ENCODE measurements at places on chromosomes 13 and 19. TPM values are rescaled to one million over a fixed set of nuclear protein-coding genes. Genes with fewer than 3 reads are reported as not detected.

DNA sequence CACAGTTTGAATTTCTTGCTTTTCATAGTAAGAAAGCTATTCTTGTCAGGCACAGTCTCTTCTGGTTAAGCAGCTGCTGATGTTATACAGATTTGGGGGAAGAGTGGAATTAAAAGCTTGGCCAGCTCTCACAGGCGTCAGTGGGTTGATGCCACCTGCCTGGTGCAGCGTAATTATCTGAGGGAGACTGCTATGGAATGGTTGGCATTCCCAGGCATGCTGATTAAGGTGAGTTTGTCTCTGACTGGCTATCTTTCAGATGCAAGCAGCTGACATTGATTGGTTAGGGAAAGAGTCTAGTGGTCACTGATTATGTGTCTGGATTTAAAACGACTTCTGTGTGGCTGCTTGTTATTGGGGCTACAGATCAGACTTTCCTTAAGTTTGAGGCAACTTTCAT is 948.4 kb downstream of the UQCRFS1 start:
- H3K27me3 ChIP-seq = no peaks in the 10 kb centered on the region
- no peak overlapping the region for H3K27ac ChIP-seq
- no peak for DNase-seq
- H3K4me3 ChIP-seq = no peak overlapping the region
- H3K36me3 ChIP-seq = no peaks in the 10 kb centered on the region
- no peaks in the 10 kb centered on the region for H3K4me1 ChIP-seq

MYO1F gene
- polyA plus RNA-seq = 2.1 TPM

TNFSF13B gene
- polyA plus RNA-seq = 15.4 TPM

DNA sequence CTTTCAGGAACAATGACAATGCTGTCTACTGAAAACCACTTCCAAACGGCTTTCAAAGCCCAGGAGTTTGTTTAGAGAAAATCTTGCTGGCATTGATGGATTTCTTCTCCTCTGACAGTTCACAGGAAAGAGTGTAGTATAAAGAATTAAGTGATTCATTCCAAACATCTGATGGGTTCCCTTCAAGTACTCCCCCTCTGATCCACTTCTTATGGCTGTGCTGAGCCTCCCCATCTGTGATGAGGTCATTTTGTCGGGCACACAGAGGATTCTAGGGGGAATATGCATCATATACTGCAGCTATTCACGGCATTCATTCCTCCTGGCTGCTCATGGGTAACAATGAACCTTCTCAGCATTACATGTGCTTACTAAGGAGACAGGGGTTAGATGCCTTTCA is 107.9 kb downstream of the RGCC start:
- no peak overlapping the region for H3K27ac ChIP-seq
- H3K4me1 ChIP-seq = peaks cover 6% of the 10 kb centered on the region
- no peak for DNase-seq
- H3K27me3 ChIP-seq = no peaks in the 10 kb centered on the region
- no peak overlapping the region for H3K4me3 ChIP-seq
- H3K36me3 ChIP-seq = no peaks in the 10 kb centered on the region

DNA sequence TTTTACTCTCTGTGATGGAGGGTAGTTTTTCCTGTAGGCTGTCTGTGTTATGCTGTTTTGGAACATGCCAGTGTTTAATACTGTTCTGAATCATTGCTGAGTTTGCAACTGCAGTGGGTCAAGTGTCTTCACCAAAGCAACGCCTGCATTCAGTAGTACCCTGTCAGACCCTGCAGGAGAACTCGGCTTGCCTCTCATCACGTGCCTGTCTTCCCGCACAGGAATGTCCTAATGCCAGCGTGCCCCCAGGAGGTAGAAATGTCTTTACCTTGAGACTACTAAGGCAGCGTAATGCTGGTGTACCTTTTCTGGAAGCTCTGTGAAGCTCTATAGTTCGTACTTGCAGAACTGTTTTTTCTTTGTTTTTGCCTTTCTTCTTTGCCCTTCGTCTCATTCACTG is 42.3 kb downstream of the POLR1D start:
- no peak overlapping the region for H3K27ac ChIP-seq
- no peaks in the 10 kb centered on the region for H3K27me3 ChIP-seq
- DNase-seq = no peak
- H3K36me3 ChIP-seq = no peaks in the 10 kb centered on the region
- H3K4me3 ChIP-seq = no peak overlapping the region

DNA sequence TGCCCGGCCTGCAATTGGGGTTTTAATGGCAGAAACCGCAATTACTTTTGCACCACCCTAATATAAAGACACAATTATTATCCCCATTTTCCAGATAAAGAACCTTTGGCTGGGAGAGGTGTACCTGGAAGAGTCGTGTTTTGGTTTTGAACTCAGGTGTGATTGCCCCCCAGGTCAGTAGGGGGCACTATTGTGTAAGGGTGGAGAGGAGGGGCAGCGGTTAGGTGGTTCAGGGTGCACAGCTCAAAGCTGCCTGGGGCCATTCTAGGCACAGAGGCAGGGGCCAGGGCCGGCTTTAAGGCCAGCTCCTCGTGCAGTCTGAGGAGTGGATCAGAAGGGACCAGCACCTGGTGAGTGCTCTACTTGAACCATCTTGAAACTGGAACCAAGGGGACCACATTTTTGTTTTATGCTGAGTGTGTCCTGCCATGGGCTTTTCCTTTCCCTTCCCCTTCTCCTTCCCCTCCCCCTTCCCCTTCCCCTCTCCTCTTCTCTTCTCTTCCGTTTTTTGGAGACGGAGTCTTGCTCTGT is 5.8 kb upstream of the FCGRT start:
- H3K27me3 ChIP-seq = no peaks in the 10 kb centered on the region
- no peaks in the 10 kb centered on the region for H3K4me1 ChIP-seq
- H3K27ac ChIP-seq = no peak overlapping the region
- H3K36me3 ChIP-seq = no peaks in the 10 kb centered on the region

ZNF813 gene
- polyA plus RNA-seq = 2.3 TPM

NCAN gene
- polyA plus RNA-seq = not detected

GRCh38 chr19:34017024-34017423 is 155.3 kb upstream of the LSM14A start:
- H3K4me3 ChIP-seq = no peak overlapping the region
- no peak overlapping the region for H3K27ac ChIP-seq
- H3K36me3 ChIP-seq = no peaks in the 10 kb centered on the region
